Progenitor cell of endocrine pancreas (in vitro differentiated cells): ENCODE measurements at places on chromosomes 2 and 18. TPM values are rescaled to one million over a fixed set of nuclear protein-coding genes. Genes with fewer than 3 reads are reported as not detected.
A peak's percentile ranks its signal among the peaks of the same experiment; 100 is the strongest.

- no peaks in the 10 kb centered on the region for H3K27me3 ChIP-seq
- DNase-seq: no peak
Measured at GRCh38 chr18:22550366-22550765, 132.7 kb upstream of the CTAGE1 start.

DNA sequence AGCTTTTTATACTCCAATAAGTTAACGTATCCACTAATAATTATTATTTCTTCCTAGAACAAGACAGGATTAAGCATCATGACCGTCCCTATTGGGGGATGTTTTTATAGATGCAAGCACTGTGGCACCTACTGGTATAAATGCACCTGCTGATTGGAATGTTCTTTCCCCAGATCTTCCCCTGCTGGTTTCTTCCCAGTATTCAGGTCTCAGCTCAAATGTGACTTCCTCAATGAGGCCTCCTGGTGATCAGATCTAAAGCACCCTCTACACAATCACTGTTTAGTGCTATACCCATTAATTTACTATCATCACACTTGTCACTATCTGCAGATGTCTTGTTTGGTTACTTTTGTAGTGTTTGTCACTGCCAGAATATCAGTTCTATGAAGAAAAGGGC lies 3.9 kb upstream of the TYMS start:
- H3K4me1 ChIP-seq: peaks cover 1% of the 10 kb centered on the region
- no peaks in the 10 kb centered on the region for H3K36me3 ChIP-seq
- no peaks in the 10 kb centered on the region for H3K27me3 ChIP-seq
- no peak overlapping the region for H3K4me3 ChIP-seq
- DNase-seq: no peak
- H3K27ac ChIP-seq: no peak overlapping the region

GRCh38 chr2:10678225-10678624 lies 11.6 kb downstream of the NOL10 start:
- no peaks in the 10 kb centered on the region for H3K4me1 ChIP-seq
- DNase-seq: no peak
- no peak overlapping the region for H3K4me3 ChIP-seq

DNA sequence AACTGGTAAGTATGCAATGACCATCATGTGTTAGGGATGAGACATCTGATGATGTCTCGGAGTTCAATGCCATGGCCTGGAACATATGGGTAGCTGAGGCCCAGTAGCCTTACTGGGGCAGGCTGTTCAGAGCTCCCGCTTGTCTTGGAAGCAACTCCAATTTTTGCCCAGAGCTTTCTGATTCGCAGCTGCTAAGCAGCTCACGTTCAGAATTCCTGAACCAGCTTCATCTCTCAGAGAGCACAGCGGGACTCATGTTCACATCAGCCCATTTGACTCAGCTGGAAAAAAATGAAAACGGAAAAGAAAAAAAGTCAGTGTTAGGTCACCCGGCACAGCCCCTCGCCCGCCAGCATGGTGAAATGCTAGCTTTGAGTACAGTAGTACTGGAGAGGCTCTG lies 16.8 kb upstream of the LRATD1 start:
- DNase-seq: no peak
- peaks cover 2% of the 10 kb centered on the region for H3K4me1 ChIP-seq
- no peaks in the 10 kb centered on the region for H3K36me3 ChIP-seq
- no peaks in the 10 kb centered on the region for H3K27me3 ChIP-seq

GRCh38 chr2:28325567-28326468 lies 66.8 kb upstream of the FOSL2 start:
- H3K36me3 ChIP-seq: peaks cover 5% of the 10 kb centered on the region
- DNase-seq: no peak
- H3K27ac ChIP-seq: no peak overlapping the region
- H3K4me3 ChIP-seq: no peak overlapping the region
- peaks cover 28% of the 10 kb centered on the region for H3K4me1 ChIP-seq

KCNS3 gene
- 7.4 and 8.2 TPM in 2 replicates for total RNA-seq

- no peak overlapping the region for H3K4me3 ChIP-seq
- no peak for DNase-seq
- H3K27ac ChIP-seq: no peak overlapping the region
Measured at GRCh38 chr2:228038967-228039366, 142.5 kb downstream of the SPHKAP start.

GRCh38 chr2:147560810-147561535 lies 283.9 kb upstream of the ACVR2A start:
- DNase-seq: no peak
- no peak overlapping the region for H3K27ac ChIP-seq
- peaks cover 5% of the 10 kb centered on the region for H3K4me1 ChIP-seq
- no peaks in the 10 kb centered on the region for H3K36me3 ChIP-seq
- no peaks in the 10 kb centered on the region for H3K27me3 ChIP-seq
- no peak overlapping the region for H3K4me3 ChIP-seq

DNA sequence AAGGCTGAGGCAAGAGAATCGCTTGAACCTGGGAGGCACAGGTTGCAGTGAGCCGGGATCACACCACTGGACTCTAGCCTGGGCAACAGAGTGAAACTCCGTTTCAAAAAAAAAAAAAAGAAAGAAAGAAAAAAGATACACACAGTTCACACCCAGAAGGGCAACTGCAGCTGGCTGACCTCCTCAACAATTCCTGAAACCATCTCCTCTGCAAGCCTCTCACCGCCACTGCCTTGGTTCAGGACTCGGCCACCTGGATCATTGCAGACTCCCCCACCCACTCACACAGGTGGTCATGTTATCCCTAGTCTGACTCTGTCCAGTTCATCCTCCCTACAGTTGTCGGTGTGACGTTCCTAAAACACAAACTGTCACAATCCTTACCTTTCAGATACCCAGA lies 2.2 kb downstream of the CYS1 start:
- no peak for DNase-seq
- peaks cover 7% of the 10 kb centered on the region for H3K4me1 ChIP-seq
- H3K4me3 ChIP-seq: no peak overlapping the region

GRCh38 chr2:170812710-170813600 lies 3.7 kb upstream of the GAD1 start:
- peaks cover 12% of the 10 kb centered on the region for H3K4me1 ChIP-seq
- no peak for DNase-seq
- H3K4me3 ChIP-seq: no peak overlapping the region

- peak within 1 kb of the TSS; percentile 91 for H3K4me3 ChIP-seq
- peaks cover 5% of the 10 kb centered on the region for H3K27me3 ChIP-seq
- H3K36me3 ChIP-seq: no peaks in the 10 kb centered on the region
Measured at GRCh38 chr2:206274434-206275311, at the start of gene ZDBF2. TSS of gene ZDBF2 (plus strand) at chr2:206274663. CDS start at chr2:206281850, 7,187 bp downstream.

SLC35F5 gene
- total RNA-seq: 52.0 and 56.7 TPM in 2 replicates

RABL2A gene
- total RNA-seq: 56.2 and 61.2 TPM in 2 replicates

MEP1B gene
- total RNA-seq: not detected in 2 replicates

ASTL gene
- total RNA-seq: 0.29 TPM in 1 of 2 replicates, not detected in the other

TDRD15 gene
- 0.04 TPM in 1 of 2 replicates, not detected in the other for total RNA-seq

- no peak for DNase-seq
- no peak overlapping the region for H3K27ac ChIP-seq
- H3K4me3 ChIP-seq: no peak overlapping the region
- no peaks in the 10 kb centered on the region for H3K27me3 ChIP-seq
- H3K4me1 ChIP-seq: peaks cover 3% of the 10 kb centered on the region
Measured at GRCh38 chr2:237763812-237764211, 34.8 kb upstream of the RBM44 start.

- H3K4me3 ChIP-seq: no peak overlapping the region
- no peaks in the 10 kb centered on the region for H3K27me3 ChIP-seq
- no peak for DNase-seq
- H3K36me3 ChIP-seq: no peaks in the 10 kb centered on the region
Measured at GRCh38 chr18:67455890-67456501, 60.5 kb downstream of the DSEL start.

GRCh38 chr18:55780586-55781071 lies 192.6 kb upstream of the TCF4 start:
- peak overlapping the region; percentile 44 for H3K4me3 ChIP-seq
- H3K27me3 ChIP-seq: peaks cover 64% of the 10 kb centered on the region
- peaks cover 6% of the 10 kb centered on the region for H3K4me1 ChIP-seq
- no peak overlapping the region for H3K27ac ChIP-seq

DNA sequence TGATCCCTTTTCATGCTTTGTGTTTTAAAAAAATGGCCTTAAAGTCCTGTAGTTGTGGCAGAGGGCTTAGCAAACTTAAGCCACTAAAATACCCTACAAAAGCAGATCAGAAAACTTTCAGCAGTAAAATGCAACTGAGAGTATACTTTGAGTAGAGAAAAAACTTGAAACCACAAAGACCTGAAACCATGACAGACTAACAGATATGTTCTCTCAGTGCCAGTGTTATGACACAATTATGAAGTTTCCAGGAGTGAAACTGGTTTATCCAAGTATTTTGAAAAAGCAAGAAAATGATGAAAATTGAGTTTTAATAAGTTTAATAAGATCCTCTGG lies 74.5 kb downstream of the SPRED2 start:
- H3K27ac ChIP-seq: no peak overlapping the region
- H3K27me3 ChIP-seq: no peaks in the 10 kb centered on the region
- peaks cover 13% of the 10 kb centered on the region for H3K4me1 ChIP-seq
- DNase-seq: no peak
